ENCODE measurements at places on chromosomes 7 and 10.

DNA sequence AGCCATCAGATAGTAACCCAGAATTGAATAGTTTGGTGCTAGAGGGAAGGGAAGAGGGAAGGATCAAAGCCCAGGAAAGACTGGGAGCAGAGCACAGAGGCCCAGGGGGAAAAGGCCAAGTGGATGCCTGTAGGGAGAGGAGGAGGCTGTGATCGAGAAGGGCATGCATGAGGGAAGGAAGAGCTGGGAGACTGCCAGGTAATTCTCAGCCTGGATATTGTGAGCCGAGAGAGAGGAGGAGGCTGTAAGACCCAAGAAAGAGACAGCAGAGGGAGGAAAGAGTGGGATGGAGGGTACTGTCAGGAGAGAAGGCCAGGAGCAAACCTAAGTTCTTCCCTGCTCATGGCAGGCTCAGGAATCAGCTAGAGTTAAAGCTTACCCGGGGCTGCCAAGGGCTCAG lies 178.2 kb downstream of the CCDC3 start:
- DNase-seq = no peak

DNA sequence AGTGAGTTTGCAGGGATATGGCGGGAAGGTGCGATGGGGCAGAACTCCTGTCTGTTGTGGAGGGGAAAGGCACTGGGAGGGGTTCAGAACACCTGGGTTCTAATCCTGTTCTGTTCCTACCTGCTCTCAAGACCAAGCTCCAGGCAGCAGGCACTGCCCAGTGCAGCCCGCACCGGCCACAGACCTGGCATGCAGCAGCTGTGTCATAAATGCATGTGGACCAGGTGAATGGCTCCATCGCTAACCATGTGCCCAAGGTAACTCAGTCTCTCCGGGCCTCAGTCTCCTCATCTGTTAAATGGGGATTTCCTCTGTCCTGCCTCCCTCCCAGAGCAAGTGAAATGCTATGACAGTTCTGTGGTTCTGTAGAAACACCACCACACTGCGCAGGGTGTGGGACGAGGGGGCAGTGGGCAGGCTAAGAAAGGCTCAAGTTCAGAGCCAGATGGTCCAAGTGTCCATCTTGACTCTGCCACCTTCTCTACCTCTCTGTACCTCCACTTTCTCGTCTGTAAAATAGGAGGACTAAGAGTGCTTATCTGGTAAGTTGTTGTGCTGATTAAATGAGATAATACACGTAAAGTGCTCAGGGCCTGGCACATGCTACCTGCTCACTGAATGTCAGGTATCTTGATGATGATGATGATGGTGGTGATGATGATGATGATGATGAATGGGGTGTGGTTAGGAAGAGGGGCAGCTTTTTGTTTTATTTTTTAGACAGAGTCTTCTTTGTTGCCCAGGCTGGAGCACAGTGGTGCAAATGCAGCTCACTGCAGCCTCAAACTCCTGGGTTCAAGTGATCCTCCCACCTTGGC lies 22.9 kb downstream of the ATP6V1F start:
- DNase-seq = no peak

DNA sequence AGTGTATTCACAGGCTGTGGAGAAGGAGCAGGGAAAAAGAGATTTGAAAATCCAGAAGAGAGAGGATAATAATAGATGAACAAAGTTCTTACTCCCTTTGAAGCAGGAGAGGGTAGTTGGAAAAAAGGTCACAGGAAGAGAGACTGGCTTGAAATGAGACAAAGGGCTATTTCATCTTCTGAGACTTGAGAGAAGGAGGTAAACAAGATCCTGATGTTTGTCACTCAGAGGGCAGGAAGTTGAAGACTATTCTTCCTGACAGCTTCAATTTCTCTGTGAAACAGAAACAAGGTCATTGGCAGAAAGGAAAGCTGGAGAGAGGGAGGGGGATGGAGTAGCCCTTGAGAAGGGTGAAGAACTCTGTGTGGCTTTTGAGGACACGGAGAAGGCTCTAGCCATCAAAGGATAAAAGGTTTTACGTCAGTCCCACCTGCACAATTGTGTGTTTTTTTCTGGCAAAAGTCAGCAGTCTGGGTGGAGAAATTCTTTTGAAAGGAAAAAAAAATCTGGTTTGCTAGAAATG lies 216.1 kb upstream of the STEAP4 start:
- no peak for DNase-seq

- no peak for DNase-seq
Measured at GRCh38 chr7:16935341-16935735, 53.6 kb upstream of the AGR3 start.

DNA sequence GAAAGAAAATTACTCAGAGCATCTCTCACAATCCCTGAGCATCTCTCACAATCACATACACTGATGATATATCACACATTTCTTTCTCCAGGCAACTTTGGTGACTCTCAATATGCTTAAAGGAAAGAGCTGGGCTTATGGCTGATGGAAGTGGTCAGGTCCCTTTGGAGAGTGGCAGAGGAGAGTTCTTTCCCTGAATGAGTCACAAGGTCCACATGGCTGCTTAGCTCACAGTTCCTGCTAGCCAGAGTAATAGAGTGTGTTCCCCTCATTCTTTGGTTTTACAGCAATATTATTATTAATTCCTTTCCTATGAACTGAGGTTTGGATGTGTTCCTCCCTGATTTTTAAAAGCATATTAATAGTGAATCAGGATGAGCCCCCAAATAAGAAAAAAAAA lies 287.4 kb downstream of the C7orf25 start:
- DNase-seq = no peak

GRCh38 chr7:64628192-64628591 lies 37.7 kb upstream of the ZNF107 start:
- no peak for DNase-seq

GRCh38 chr7:7102906-7103305 lies 79.4 kb upstream of the C1GALT1 start:
- no peak for DNase-seq

GRCh38 chr7:116483271-116483942 lies 16.1 kb upstream of the CAV2 start:
- no peak for DNase-seq

Data from stimulated activated CD4-positive, alpha-beta T cell treated with anti-CD3 and anti-CD28 coated beads, Interleukin-2, amount 100 ng/mL, for 4 hours (primary cell).